Stimulated activated CD8-positive, alpha-beta memory T cell treated with anti-CD3 and anti-CD28 coated beads, Interleukin-15, amount 100 ng/mL, for 24 hours (primary cell): ENCODE measurements at places on chromosomes 3 and 15.

GRCh38 chr3:178099862-178100261, 436.4 kb upstream of the KCNMB2 start:
- no peak for DNase-seq

GRCh38 chr3:184642631-184643285, 69.1 kb downstream of the MAGEF1 start:
- no peak for DNase-seq

DNA sequence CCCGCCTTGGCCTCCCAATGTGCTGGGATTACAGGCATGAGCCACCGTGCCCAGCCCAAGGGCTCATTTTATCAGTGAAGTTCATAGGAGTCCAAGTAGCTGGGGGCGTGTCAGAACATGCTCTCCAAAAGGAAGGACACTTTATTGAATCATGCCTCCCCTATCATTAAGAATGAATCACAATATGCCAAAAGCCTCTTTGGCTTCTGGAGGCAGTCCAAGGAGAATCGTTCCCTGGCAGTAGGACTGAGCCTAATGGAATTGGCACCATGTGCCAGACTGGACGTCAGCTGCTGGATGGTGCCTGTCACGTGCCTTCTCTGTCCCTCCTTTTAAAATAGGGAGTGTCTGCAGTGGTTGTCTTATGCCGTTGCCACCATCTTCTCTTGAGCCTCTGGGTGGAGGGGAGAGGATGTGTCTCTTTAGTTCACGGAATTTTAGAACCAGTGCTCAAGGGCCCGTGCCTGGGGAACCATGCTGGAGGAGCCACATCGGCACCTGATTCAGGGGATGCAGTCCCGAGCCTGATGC, 234.7 kb upstream of the LYSMD4 start:
- no peak for DNase-seq

GRCh38 chr3:135089451-135089850, 294.4 kb downstream of the EPHB1 start:
- DNase-seq, result no peak

DNA sequence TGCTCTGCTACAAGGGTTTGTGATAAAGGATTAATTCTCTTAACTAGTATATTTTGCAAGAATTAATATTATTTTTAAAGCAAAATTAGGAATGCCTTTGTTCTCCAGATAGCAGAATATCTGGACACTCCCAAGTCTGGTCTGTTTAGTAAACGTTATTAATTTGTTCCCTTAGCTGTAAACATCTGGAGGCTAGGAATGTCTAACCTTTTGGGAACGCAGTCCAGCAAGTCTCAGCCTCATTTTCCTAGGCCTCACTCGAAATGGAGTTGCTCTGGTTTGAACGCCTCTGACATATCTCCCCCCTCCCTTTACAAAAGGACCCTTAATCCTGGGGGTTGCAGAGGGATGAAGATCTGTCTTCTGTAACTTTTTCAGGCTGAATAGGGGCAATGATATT, 59.3 kb upstream of the WNT7A start:
- no peak for DNase-seq

GRCh38 chr15:75452364-75452864, 924 bp upstream of the SIN3A start:
- peak; percentile 39 for DNase-seq

GRCh38 chr3:123412076-123412475, 36.8 kb downstream of the ADCY5 start:
- DNase-seq, result no peak

DNA sequence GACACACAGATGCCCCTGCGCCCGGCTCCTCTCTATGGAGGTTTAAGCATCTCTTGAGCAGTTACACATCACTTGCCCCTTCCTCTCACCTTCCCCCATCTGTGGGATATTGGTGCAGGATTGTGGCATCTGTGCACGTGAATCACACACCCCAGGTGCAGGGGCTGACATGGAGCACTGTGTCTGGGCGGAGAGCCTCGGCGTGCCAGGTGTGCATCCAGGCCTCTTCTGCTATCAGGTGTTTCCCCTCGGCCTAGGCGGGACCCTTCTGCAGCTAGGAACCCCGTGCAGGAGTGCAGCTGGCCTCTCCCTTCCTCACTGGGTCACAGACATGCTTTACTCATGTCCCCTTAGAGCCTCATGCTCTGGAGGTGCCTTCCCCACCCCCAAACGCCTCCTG, 33.4 kb upstream of the MUC13 start:
- DNase-seq, result no peak

GRCh38 chr3:103127737-103128136, 692.9 kb downstream of the ZPLD1 start:
- no peak for DNase-seq

GRCh38 chr15:95624616-95625361, 705.7 kb upstream of the NR2F2 start:
- no peak for DNase-seq

- no peak for DNase-seq
Measured at GRCh38 chr3:71885006-71885405, 100.1 kb upstream of the PROK2 start.

- no peak for DNase-seq
Measured at GRCh38 chr3:9222956-9223639, 26.3 kb downstream of the SRGAP3 start.

GRCh38 chr3:121786485-121786884, 36.9 kb upstream of the GOLGB1 start:
- DNase-seq, result no peak

DNA sequence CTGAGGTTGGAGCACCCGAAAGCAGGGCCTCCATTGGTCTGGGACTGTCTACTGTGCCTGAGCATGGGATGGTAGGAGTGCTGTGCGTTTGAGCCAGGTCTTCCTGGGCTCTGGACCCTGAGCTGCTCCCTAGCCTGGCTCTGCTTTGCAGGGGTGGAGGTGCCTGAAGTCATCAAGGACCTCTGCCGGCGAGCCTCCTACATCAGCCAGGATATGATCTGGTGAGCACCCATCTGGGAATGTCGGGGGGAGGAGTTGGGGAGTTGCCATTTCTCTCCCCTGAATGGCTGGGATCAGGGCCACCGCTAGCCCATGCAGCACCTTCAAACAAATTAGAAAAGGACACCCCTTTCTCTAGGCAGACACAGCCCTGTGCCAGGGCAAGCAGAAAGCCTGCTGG, 20.7 kb downstream of the DUOX1 start:
- no peak for DNase-seq

DNA sequence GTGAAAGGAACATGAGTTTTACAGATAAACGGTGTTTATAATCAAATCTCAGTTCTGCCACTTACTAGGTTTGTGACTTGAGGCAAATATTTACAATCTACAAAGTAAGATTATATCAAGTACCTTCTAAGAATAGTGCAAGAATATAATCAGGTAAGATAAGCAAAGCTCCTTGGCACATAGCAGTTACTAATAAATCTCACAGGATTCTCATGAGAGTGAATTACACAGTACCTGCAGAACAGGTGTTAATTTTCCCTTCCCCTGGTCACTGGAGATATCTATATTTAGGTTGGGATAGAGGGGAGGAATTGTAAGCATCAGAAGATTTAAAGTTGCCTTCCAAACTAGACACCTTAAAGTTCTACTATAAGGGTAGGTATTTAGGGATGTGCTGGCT, 53.0 kb downstream of the UBR1 start:
- DNase-seq, result no peak

DNA sequence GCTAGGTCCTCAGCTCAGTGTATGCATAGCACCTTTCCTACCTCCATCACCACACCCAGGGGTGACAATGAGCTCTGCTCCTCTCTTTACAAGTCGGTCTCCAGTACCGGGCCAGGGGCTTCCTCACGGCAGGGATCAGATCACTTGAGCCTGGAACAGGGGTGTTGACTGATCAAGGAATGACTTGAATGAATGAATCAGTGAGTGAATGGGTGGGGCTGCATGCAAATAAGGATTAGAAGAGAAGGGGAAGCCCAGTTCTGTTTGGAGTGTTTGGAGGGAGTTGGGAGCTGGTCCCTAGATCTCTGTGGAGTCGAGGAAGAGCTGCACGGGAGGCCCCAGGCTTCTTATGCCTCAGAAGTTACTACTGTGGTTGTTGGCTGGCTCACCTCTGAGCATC, 87.0 kb downstream of the TMEM266 start:
- no peak for DNase-seq
